ENCODE measurements at places on chromosomes 3 and 15. TPM values are rescaled to one million over a fixed set of nuclear protein-coding genes. Genes with fewer than 3 reads are reported as not detected.

Gene PLA2G4E
- 0.09 TPM for total RNA-seq

DNA sequence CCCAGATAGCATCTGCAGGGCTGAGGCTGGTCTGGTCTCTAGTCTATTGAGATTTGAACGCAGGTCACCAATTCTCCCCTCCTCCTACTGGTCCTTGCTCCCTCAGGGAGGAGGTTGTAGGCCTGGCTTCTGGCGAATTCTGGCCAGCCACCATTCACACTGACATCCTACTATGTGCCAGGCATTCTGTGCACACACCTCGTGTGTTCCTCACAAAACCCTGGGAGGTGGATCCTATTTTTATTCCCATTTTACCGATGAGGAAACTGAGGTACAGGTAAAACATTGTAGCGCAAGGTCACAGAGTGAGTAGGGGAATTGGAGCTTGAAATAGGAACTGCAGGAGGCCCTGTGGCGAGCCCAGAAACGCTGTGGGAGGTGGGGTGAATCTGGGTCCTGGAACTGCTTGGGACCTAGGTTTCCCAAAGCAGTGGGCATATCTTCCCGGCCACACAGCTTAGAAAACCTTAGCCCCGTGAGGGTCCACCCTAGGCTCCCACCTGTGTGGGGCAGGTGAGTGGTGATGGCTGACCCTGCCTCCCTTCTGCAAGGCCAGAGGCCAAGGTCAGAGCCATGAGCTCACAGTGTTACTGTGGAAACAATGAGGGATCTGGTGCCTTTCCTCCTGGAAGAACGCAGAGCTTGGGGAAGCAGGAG lies 4.8 kb upstream of the ATP2B2 start:
- DNase-seq, result no peak

- no peak for DNase-seq
These were observed 5.8 kb downstream of the MCM2 start for GRCh38 chr3:127604035-127604434.

- DNase-seq, result peak; percentile 96
These were observed at the start of the genes BTD and HACL1 for GRCh38 chr3:15601399-15602145. BTD (plus strand) TSS chr3:15601745; CDS start chr3:15635440, 33,695 bp downstream. HACL1 (minus strand) TSS chr3:15601569; CDS start chr3:15601463, 106 bp downstream.

DNA sequence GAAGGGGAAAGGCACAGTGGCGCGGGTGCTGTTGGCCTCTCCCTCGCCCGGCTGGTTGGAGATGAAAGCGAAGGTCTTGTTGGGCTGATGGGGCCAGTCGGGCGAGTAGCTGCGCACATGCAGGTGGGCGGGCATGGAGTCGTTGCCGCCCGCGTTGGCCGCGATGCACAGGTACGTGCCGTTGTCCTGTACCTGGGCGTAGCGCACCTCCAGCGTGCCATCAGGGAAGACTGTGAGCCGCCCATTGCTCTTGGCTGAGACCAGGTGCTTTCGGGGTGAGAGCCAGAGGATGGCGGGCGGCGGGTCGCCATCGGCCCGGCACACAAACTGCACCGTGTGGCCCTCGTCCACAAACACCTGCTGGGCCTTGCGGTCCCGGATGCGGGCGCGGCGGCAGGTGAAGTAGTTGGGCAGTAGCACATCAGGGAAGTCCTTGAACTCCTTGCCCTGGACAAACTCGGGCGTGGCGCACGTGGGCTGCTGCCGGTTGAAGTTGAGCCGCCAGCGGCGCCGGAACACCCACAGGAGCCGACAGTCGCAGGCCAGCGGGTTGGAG lies 18.4 kb downstream of the LINGO1 start:
- DNase-seq, result no peak

GRCh38 chr15:63226966-63227401 lies 37.6 kb downstream of the RAB8B start:
- DNase-seq, result no peak

DNA sequence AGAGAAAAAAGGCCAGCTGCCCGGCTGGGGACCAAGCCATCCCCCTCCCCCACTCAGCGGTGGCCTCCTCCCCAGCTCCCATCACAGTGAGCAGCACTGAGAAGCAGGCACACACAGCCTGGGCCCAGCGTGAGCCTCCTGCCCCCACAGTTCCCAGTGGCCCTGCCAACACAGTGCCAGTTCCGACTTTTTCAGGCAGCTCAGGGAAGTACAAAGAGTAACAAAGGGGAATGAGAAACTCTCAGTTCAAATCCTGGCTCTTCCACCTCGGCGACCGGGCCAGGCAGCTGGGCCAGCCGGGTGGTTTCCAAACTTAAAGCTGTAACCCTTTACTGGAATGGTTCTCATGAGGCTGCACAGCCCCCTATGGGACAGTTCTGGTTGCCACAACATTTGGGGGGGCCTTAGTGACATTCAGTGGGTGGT lies 18.5 kb downstream of the TNK2 start:
- DNase-seq, result no peak

DNA sequence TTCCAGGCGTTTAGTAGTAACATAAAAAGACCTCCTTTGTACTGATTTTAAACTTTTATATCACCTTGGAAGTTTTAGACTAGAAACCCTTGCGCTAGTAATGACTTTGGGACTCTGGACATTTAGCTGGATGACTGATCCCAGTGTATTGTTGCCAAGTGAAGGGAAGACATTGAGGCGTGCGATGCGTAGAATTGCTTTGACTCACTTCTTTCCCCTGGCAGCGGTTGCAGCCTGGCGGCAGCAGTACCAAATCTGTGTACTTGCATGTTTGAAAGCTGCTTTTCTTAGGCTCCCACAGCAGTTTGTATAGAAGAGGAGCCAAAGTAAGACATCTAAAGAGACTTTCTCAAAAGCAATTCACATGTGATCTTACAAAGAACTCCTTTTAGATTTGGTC lies 151.6 kb downstream of the BBX start:
- DNase-seq, result no peak

GRCh38 chr15:61916104-61916503 lies 144.1 kb downstream of the VPS13C start:
- no peak for DNase-seq

Gene FBXL22
- 0.31 TPM for total RNA-seq

Gene SEMA3F
- total RNA-seq, result 23.6 TPM

Gene IL16
- 0.38 TPM for total RNA-seq

GRCh38 chr3:129663045-129663446 lies 56.6 kb upstream of the PLXND1 start:
- no peak for DNase-seq

DNA sequence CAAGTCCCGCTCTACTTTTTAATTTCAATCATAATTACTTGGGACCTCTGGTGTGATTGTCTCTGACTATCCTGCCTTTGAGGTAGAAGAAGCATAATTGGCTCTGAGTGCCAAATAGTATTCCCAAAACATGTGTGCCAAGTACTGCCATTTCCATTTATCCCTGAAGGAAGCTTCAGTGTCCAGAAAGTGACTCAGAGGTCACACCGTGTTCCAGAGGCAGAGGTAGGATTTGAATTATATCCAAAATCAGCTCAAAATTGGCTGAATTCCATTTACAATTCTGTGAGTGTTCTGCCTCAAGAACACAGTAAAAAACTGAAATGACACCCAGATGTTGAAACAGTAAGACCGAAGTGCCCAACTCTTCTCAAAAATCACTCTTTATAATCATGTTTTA lies 255.3 kb downstream of the RSL24D1 start:
- no peak for DNase-seq

Gene PPP2R3A
- total RNA-seq, result 35.0 TPM

- peak; percentile 59 for DNase-seq
These were observed at the start of gene NUP210 for GRCh38 chr3:13420045-13420830. NUP210 (minus strand) TSS chr3:13420322; CDS start chr3:13420226, 96 bp downstream.

DNA sequence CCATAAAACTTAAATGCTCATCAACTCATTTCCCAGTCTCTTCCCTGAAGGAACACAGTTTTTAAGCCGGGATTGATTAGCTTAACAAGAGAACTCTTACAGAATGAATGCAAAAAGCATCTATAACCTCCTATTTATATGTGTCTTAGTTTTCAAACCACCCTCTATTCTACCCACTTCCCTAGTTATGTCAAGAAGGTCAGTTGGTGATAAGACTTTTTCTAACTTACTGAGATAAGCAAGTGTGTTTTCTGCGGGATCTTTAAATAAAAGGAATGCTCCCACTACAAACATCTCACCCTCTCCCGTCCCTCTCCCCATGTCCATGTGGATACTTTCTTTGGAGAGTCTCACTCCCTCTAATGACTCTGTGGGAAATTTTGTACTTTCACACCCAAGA lies 218.5 kb downstream of the SV2B start:
- DNase-seq, result no peak

GRCh38 chr3:172129850-172130716 lies 90.7 kb downstream of the FNDC3B start:
- no peak for DNase-seq

DNA sequence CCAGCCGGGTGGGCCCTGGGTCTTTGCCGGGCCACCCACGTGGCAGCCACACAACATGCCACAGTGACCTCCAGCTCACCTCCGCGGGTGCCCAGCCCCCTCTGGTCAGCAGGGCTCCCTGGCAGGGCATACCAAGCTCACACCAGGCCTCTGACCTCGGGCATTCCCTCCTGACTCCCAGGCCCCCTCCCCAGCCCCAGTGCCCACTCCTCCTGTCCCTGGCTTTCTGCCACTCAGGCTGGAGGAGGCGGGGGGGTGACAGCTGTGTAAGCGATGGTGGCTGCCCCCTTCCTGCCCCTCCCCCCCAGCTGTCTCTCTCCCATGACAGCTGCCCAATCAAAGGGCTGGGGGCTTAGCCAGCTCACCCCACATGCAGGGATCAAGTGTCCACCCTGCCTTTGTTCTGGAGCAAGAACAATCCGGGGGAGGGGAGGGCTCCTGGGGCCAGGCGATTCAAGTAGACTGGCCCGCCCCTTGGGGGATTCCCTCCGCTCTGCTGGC lies 3.3 kb downstream of the PCBP4 start:
- DNase-seq, result no peak

DNA sequence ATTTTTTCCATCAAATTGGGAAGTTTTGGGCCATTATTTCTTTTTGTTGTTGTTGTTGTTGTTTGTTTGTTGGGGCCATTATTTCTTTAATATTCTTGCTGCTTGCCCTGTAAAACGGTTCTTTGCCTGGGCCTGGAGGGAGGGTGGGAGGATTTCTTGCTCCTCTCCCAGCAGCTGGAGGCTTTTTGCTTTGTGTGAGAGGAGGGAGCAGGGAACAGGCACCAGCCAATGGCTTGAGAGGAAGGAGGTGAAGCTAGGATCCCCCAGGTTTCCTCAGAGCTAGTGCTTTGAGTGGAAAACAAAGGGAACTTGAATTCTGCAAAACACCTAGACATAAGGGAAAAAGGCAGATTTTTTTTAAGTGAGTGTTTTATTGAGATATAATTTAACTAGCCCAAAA lies 61.2 kb upstream of the DNAJC19 start:
- DNase-seq, result no peak

DNA sequence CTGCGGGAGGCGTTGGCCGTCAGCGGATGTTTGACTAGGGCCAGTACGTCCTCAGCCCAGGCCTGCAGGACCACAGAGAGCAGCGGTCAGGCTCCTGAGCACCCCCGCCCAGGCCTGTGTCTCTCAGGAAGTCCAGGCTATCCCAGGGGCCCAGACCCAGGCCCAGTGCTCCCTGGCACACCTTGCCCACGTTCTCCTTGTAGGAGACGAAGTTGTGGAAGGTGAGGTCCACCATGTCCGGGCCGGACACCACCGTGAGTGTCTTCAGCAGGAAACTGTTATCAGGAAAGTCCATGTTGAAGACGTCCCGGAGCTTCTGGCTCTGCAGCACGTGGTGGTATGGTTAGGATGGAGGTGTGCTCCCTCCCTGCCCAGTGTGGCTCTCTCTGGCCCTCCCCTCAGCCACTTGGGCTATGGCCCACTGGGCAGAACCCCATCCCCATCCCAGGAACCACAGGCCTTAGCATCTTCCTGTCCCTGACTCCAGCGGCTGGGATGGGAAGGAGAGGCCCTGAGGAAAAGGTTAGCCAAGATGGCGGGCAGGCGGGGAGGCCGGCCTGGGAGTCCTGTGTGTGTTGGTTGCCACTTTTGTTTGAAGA lies 5.3 kb downstream of the PLCB2 start:
- DNase-seq, result no peak

DNA sequence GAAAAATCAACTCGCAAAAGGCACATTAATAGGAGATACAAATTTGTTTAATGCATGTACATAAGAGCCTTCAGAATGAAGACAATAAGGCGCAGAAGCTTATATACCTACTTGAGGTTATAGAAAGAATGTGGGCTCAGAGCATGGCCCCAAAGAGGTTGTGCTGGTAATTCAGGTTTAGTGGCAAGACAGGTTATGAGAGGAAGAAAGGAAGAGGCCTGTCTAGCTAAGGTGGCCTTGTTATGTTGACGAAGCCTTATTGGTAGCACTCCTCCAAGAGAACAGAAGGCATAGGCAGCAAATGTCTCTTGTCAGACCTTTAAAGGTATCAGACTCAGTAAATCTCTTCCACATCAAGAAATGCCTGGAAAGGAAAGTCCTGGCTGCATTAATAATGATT lies 290.8 kb downstream of the MCTP2 start:
- no peak for DNase-seq

DNA sequence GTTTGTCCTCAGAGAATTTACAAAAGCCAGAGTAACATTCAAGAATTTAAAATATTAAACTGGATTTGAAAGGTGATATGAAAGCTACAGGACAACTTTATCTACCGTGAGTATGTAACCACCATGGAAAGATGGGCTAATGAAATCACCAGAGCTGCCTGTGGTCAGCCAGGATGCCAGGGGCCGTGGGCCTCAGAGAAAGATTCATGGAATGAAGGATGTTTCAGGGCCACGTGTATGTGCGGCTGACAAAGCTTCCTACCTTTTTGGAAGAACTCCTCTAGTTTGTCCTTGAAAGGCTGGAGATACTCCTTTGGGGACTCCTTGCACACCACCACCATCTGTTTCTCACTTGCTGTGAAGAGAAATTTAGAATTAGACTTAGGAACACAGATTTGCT lies 138.9 kb downstream of the GREM1 start:
- no peak for DNase-seq

Gene ECE2
- total RNA-seq, result not detected

GRCh38 chr3:186722457-186722856 lies 5.3 kb downstream of the KNG1 start:
- no peak for DNase-seq

Measured in progenitor cell of endocrine pancreas (in vitro differentiated cells).